ENCODE measurements at places on chromosomes 13 and 19.
A peak's percentile ranks its signal among the peaks of the same experiment; 100 is the strongest.

- peak; percentile 33 for DNase-seq
Observed at GRCh38 chr13:112761701-112762689, 72.2 kb downstream of the ATP11A start.

DNA sequence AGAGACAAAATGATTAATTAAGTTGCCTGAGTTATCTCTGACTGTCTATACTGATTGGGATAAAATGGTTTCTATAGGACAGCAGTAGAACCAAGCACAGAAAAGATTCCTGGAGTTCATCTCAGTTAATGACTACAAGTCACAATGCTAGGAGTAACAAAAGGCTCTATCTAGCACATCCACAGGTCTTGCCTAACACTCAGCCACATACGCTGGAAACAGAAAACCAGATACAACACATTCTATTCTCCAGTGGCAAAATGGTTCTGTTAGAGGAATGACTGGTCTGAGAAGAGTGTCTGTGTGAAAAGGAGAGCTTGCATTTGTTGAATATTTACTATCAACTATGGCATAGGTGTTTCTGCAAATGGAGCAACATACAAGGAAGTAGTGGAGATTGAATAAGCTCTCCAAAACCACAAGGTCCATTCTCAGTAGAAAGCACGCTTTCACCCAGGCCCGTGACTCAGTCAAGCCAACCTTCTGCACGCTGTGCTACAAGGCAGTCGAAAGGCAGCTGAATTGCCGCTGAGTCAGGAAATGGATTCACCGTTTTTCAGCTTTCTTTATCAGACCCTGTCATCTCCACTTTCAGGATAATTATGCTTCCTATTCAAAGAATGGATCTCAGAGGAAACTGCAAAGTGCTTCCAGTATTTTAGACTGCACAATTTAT is 761.5 kb downstream of the EFNB2 start:
- no peak for DNase-seq

DNA sequence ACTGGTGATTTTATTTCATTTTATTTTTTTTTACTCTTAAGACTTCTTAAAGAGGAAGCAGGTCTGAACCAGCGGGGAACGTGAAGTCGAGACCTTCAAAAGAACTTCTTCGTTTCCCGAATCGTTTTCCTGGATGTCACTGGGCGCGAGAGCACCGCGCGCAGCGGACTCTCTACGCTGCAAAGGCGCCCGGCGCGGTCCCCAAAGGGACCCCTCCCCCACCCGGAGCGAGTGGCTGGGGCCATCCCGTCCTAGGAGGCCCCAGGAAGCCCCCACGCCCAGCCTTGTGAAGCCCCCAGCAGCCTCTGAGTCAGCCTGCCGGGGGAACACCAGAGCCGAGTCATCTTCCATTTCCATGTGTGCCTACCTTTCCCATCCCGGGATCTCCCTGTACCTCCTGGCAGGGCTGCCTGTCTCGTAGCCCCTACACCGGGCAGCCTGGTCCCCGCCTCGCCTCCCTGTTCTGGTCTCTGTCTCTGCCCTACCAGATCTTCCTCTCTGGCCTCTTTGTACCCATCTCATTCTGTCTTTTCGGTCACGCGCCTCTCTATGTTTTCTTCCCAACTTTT is 608 bp downstream of the CD70 start:
- DNase-seq: no peak

- DNase-seq: no peak
Observed at GRCh38 chr19:57192077-57192420, 749 bp downstream of the ZNF264 start.

GRCh38 chr19:3653865-3654513 is 27.4 kb upstream of the CACTIN start:
- no peak for DNase-seq

Measured in myocyte (in vitro differentiated cells).